ENCODE measurements at places on chromosomes 16 and 17.

- no peak for DNase-seq
Observed at GRCh38 chr16:29154088-29154487, 169.2 kb downstream of the LAT start.

GRCh38 chr17:70169709-70170597 is 621 bp downstream of the KCNJ2 start:
- no peak for DNase-seq

- no peak for DNase-seq
Observed at GRCh38 chr16:5024632-5025031, 9.1 kb downstream of the NAGPA start.

DNA sequence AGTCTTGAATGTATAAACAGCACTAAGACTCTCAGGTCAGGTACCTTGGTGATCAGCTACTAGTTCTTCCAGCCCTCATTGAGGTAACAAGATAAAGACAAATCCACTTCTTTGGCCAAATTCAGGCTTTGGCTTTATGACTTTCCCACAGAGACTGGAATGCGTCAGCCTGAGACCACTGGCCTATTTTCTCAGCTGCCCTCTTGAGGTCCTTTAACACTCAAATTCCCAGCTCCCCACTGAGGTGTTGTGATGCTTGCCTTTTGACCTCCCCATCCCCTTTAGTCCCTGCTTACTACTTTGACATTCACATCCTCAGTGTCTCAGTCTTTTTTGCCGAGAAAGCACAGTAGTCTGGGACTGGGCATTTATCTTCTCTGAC is 10.6 kb downstream of the TNFAIP1 start:
- DNase-seq: no peak

DNA sequence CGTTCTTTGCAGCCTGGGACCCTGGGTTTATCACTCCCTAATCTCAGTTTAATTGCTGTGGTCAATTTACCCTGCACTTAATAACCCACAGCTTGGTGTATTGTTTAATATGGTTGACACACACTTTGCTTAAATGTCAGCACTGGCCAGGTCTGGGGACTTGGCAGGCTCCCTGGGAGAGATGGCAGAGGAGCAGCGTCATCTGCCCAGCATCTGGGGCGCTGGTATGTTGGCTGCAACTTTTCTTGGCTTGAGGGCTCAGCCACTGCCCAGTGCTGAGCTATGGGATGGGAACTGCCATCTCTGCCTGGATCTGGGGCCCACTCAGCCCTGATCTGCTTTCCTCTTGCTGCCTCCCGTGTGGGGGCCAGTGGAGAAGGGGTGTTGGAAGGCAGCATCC is 115.7 kb upstream of the IRX3 start:
- no peak for DNase-seq

- DNase-seq: no peak
Observed at GRCh38 chr16:57027067-57027466, 37.7 kb downstream of the NLRC5 start.

- no peak for DNase-seq
Observed at GRCh38 chr17:17341452-17341851, 38.3 kb downstream of the NT5M start.

DNA sequence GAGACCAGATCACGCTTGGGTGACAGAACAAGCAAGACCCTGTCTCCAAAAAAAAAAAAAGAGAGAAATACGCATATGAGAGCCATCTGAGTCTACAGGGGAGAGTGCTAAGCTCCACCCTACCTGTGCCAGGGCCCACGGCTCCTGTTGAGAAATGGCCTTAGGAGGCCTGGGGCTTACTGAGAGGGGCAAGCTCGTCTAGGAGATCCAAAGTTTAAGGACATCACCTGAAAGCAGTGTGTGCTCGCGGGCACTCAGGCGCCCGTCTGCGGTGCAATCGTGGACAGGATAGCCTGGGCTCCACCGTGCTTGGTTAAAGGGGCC is 14.5 kb upstream of the BAIAP2 start:
- DNase-seq: no peak
